ENCODE measurements at places on chromosomes 13 and 19.

GRCh38 chr19:28876609-28877123 is 336.3 kb downstream of the UQCRFS1 start:
- DNase-seq, result no peak

DNA sequence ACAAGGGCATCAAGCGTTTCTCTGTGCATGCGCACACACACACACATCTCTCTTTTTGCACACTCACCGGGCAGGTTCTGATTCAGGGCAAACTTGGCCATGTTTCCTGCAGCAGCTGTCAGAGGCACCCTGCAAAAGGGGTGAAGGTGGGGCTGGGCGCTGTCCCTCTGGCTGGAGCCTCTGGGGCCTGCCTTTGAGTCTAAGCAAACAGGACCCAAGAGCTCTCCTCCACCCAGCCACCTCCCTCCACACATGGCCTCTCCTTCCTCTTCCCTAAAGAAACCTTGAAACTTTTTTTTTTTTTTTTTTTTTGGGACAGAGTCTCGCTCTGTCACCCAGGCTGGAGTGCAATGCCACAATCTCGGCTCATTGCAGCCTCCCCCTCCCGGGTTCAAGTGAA is 5.3 kb downstream of the KANK3 start:
- no peak for DNase-seq

DNA sequence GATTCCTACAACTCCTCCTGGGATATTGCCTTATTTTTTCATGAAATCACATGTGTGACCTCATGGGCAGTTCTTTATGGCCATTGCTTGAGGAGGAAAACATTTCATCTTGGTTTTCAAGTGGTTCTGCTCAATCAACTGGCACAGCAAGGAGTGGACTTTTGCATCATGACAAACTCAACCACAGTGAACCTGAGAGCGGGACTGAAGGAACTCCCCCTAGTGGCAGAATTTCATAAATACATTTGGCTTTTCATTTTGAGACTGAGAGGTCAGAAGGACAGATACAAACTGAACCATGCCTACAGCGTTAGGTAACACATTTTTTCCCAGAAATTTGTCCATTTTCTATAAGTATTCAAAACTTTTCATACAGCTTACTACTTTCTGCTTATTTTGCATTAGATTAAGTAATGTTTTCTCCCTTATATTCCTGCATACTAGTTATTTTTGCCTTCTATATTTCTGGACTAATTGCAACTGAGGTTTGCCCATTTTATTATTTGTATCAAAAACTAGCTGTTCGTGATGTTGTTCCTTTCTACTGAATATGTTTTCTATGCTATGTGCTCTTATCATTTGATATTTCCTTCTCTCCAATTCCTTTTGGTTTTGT is 13.4 kb upstream of the SIGLEC12 start:
- DNase-seq, result peak; percentile 13

DNA sequence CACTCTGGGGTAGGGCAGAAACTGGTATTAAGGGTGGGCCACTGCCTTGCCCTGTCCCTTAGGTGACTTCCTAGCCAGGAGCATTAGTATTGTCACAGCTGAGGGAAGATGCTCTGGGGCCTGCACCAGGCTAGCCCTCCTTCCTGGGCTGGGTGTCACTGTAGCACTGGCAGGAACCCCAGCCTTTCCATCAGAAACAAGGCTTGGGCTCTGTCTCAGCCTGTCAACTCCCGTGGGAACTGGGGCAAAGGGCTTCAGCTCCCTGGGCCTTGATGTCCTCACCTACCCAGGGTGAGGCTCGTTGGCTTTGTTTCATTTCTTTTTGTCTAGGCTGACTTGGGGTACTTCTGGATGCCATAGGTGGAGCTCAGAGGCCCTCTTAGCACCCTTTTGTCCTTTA is 18.0 kb downstream of the PAF1 start:
- no peak for DNase-seq

DNA sequence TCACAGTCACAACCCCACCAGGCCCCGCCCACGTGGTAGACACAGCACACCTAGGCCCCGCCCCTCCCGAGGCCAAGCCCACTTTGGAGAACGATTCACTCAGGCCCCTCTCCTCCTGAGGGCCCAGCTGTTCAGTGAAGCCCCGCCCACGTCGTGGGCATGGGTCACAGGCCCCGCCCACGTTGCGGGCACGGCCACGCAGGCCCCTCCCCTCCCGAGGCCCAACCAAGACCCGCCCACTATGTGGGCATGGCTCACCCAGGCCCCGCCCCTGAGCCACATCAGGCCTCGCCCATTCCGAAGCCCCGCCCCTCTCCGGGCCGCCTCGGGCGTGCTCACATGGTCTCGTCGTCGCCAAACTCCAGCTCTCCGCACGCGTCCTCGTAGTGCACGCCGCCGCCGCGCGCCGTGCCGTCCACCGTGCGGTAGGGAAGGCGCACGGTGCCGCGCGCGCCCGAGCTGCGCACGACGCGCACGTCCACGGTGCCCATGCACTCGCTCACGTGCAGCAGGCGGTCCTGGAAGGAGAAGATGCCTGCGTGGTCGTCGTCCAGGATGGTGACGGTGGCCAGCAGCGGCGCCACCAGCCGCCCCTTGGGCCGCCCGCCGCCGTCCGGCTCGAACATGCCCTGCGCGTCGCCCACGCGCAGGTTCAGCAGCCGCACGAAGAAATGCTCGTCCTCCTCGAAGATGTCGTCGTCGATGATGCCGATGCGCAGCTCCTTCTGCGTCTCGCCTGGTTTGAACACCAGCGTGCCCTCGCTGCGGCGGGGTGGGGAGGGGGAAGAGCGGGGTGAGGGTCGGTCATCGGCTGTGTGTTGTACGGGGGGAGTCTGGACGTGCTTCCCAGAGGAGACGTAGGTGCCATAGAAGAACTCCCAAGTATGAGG is 24.0 kb downstream of the SLC8A2 start:
- DNase-seq, result no peak

Measured in epithelial cell of proximal tubule (primary cell).